Stimulated activated CD8-positive, alpha-beta memory T cell treated with anti-CD3 and anti-CD28 coated beads, Interleukin-7, amount 100 ng/mL, for 1 hour (primary cell): ENCODE measurements at places on chromosomes 2 and 18.

GRCh38 chr2:217386041-217386440 lies 526.2 kb upstream of the TNP1 start:
- DNase-seq: no peak

DNA sequence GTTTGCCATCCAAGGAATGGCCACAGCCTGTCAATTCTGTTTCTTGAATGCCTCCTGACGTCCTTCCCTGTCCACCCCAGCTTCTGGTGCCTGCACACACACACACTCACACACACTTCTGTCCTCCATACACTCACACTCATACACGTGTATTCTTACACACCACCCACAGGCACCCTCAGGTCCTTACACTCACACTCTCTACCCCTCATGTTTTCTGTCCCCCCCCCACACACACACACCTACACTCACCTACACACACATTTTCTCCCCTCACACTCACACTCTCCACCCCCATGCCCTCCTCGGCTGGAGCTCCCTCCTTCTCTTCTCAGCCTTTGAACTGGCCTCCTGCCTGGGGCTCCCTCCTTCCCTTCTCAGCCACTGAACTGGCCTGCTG lies 148.0 kb upstream of the SALL3 start:
- no peak for DNase-seq

DNA sequence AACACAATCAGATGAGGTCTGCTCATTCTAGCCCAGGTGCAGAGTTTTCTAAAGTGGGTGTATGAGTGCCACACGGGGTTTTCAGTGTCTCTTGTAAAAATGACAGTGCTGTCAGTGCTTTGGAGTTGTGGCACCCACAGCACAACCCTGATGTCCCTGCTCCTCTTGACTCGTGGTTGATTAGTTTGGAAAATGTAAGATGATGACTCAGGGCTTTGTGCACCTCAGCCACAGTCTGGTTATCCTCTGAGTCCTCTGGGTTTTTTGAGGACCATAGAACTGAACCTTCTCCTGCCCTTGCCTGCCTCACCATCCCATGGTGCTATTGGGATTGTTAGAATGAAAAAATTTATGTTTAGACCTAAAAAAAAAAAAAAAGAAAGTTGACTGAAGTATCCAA lies 105.6 kb downstream of the MYO1B start:
- no peak for DNase-seq

DNA sequence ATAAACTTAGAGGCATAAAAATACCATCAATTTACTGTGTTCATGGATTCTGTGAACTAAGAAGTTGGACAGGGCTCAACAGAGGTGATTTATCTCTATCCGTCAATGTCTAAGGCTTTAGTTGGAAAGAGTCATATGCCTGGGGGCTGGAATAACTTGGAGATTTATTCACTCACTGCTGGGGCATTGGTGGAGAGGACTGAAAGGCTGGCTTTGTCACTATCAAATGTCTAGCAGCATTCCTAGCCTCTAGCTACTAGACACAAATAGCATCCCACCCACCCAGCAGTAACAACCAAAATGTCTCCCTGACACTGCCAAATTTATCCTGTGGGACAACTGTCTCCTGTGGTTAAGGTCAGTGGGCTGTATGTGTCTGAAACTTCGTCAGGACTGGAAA lies 71.0 kb downstream of the EVA1A start:
- DNase-seq: no peak

DNA sequence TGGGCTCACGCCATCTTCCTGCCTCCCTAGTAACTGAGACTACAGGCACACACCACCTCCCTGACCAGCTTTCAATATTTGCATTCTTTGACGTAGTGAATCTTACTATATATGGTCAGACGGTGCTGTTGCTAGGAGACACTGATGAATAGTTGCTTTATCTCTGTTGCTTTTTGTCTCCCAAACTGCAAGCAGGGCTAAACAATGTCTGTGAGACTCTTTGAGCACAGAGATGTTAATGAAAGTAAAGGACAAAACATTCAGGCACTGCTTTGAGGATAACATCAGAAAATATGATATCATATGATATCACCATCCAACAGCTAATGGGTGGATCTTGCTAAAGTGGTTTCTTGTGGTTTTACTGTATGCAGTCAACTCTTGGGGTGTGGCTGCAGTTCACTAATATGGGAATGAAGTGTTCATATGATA lies 43.0 kb downstream of the EMILIN2 start:
- no peak for DNase-seq

DNA sequence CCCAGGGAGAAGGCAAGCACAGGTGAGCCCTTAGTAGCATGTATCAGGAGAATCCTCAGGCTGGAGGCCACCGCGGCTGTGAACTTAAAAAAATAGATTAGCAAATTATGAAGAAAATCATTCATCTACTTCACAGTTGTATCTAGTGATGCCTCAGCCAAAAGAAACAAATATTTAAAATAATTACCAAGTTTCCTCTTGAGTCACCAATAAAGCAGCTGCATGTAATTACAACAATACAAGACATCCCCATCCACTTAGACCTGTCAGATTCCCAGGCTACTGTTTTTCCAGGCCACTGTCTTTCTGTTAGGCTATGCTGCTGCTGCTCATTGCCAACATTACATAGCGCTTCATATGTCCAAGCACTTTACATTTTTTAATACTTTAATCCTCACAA lies 54.6 kb upstream of the PHLPP1 start:
- no peak for DNase-seq

GRCh38 chr2:150469706-150470274 lies 17.7 kb downstream of the RND3 start:
- DNase-seq: no peak

DNA sequence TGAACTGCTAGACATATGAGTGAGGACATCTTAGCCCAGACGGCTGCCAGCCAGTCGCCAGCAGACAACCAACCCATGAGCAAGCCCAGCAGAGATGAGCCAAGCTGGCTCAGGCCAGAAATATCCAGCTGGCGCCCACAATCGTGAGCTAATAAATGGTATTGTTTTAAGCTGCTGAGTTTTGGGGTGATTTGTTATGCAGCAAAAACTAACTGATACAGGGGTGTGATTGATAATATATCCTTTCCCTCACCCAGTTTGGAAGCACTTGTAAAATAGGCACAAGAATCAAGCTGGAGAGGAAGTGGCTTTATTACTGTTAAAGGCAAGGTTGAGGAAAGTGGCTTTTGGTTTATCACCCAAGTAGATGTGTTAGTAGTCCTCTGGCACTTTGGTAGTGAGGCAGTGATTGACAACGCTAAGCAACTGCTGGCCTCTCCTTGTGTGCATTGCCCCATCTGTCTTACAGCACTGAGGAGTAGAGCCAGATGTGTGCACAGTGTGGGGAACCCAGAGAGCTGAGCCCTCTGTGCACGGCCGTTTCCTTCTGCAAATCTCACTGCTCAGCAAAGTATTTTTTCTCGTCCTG lies 110.1 kb downstream of the MYO1B start:
- no peak for DNase-seq

- no peak for DNase-seq
Measured at GRCh38 chr2:70509565-70509964, 44.1 kb downstream of the TGFA start.

DNA sequence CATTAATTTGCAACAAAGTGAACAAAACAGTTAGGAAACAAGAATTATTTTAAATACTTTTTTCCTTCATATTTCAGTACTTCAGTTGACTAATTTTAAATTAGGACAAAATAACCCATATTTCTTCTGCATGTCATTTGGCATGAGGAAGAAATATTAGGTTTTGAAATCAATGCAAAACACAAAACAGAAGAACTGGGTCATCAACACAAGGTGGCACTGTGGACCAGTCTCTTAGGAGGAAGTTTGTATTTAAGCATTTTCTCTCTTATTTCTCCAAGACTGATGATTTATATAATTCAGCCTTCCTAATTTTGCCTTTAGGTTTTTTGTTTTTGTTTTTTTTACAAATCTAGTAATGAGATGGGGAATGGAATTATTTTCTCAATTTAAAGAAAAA lies 352.8 kb upstream of the KCNH7 start:
- DNase-seq: no peak

DNA sequence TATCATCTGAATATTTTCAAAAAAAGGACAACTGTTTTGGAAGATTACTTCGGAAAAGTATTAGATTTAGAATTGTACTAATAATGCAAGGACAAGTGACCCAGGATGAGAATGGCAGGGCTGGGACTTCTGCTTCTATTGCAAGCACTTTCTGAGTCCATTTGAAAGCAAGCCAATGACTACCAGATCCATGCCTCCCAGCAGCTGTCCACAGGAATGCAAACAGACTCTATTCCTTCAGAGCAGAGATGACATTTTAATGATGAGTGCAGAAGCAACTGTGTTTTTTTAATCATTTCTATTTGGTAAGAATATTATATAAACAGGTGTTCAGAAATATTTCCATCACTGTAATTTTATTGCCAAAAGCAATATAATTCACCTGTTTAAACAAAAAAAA lies 456.7 kb downstream of the SOX11 start:
- no peak for DNase-seq

DNA sequence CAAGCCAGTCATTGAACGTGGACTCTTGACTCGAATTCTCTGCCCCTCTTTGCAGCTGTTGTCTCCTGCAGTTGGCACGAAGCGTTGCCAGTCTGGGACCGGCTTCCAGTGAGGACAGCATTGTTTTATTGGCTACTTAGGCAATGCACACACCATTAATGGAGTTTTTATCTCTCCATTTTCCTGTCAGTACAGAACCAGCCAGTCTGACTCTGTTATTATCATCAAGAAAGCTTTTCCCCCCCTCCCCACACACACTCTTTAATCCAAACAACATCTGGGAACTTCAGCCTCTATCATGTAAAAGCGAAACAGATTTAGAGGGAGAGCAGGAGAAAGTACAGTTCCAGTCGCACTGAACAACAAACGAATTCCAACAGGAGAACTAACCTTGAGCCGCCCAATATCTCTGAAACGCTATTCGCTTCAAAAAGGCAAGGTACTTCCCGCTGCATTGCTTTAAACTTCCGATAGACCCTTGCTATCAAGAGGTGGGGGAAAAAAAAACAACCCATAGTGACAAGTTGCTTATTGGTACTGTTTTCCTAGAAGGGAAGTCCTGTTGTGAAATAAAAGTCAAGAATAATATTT lies 38.2 kb downstream of the ACVR1 start:
- DNase-seq: no peak

DNA sequence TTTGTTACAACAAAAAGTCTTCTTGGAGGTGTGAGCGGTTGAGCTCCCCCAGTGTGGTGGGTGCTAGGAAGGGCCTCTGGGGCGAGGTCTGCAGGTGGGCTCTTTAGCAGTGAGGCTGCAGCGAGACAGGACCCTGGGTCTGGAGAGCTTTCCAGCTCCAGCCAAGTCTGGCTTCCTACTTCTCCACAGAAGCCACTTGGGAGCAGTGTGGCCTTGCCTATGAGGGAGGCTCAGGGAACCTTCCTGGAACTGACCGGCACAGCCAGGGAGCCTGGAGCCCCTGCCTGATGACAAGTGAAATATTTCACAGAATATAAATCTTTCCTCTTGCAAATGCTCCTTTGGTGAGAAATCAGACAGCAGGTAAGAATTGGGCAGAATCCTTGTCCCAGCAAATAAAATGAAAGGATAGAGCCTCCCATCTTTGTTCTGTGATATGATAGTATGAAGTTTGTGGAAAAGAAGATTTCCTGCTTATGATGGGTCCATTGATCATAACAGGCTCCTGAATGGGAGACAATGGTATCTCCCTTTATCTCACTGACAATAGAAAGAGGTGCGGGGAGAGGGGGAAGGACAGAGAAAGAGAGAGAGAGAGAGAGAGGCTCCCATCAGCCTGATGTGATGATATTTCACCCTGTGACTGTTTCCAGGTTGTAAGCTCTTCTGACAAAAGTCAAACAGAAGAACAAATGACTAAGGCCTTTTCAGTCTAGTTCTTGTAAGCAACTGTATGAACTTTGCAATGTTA lies 289.8 kb upstream of the SPRED2 start:
- no peak for DNase-seq

DNA sequence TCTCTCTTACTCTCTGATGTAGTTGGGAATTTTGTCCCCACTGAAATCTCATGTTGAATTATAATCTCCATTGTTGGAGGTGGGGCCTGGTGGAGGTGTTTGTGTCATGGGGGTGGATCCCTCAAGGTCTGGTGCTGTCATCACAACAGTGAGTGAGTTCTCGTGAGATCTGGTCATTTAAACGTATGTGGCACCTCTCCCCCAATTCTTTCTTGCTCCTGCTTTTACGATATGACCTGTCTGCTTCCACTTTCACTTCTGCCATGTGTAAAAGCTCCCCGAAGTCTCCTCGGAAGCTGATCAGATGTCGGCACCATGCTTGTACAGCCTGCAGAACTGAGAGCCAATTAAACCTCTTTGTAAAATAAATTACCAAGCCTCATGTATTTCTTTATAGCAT lies 337.8 kb upstream of the CDH2 start:
- DNase-seq: no peak

DNA sequence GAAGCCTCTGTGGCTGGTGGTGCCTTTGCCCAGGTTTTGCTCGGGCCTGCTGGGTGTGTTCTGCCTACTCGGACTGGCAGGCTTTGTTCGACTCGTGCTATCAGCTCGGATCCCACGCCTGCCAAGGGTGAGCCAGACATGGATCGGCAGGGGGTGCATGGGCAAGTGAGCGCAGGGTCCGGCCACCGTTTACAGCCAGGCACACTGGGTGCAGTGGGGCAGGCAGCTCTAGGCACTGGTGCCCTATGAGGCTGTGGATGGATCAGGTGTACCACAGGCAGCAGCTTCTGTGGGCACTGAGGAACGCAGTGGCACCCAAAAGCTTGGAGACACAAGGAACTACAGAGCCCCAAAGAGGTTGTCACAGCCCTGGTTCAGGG lies 25.6 kb downstream of the MARCHF7 start:
- no peak for DNase-seq

GRCh38 chr2:161136696-161137324 lies 23.4 kb upstream of the TANK start:
- no peak for DNase-seq

GRCh38 chr2:159035790-159036411 lies 67.5 kb downstream of the TANC1 start:
- no peak for DNase-seq

DNA sequence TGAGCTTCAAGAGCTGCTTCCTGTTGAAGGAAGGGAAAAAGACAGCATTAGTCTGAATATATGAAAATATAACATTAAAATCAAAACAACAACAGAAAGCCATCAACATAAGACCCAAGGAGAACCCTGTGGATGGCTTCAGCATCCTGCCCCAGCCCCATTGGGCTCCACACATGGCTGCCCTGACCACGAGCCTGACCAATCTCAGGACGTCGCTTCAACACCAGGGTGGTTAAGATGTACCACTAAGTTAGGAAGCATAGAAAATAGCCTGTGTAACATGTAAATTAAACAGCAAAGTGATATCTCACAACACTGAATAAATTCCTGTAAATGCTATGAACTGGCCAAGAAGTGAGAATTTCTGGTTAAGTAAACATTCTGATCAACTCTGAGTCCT lies 77.2 kb upstream of the CD226 start:
- no peak for DNase-seq

- DNase-seq: no peak
Measured at GRCh38 chr2:7357993-7358392, 440.8 kb downstream of the RNF144A start.

- no peak for DNase-seq
Measured at GRCh38 chr2:237869343-237870102, 10.1 kb downstream of the RAMP1 start.

- DNase-seq: no peak
Measured at GRCh38 chr2:158903711-158904405, 64.6 kb upstream of the TANC1 start.
